ENCODE measurements at places on chromosomes 7 and 10. TPM values are rescaled to one million over a fixed set of nuclear protein-coding genes. Genes with fewer than 3 reads are reported as not detected.

DNA sequence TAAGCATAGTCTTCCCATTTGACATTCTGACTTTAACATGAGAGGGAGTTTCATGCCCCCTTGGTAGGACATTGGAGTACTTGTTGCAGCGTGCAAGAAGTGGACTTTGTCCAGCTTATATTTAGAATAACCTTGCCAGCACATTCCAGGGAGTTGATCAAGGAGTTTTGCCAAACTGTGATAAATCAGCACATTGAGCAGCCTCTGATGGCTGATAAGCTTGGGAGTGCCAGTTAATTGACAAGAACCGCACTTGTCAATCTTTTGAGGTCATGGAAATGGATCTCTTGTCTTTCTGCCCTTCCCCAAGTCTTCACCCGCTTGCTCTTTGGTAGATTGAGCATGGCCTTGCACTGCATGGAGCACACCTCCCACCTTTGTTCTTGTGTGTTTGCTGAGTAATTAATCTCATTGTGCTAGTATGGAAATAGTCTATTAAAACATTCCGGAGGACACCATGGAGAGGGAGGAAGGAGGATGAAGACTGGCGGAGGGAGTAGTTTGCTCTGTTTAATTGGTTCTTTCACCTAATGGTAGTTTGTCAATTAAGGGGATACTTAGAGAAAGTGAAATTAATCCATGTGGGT lies 668.5 kb upstream of the GALNT17 start:
- no peak for DNase-seq

GRCh38 chr7:151232917-151233701 lies 826 bp downstream of the CHPF2 start:
- no peak for DNase-seq

- DNase-seq, result no peak
These were observed 48.5 kb downstream of the AMZ1 start for GRCh38 chr7:2736411-2736914.

GRCh38 chr7:66638309-66639099 lies 9.8 kb downstream of the KCTD7 start:
- no peak for DNase-seq

- DNase-seq, result no peak
These were observed 113.3 kb upstream of the KMT2E start for GRCh38 chr7:104900525-104901239.

GLRX3 gene
- total RNA-seq, result 64.7 TPM

SYT15B gene
- 0.89 TPM for total RNA-seq

TFEC gene
- 1.2 TPM for total RNA-seq

THNSL1 gene
- total RNA-seq, result 6.8 TPM

Data from Right ventricle myocardium superior (tissue), 1 donor.